ENCODE measurements at places on chromosomes 4 and X.

- DNase-seq, result no peak
Observed at GRCh38 chr4:38205261-38205660, 245.1 kb downstream of the PTTG2 start.

DNA sequence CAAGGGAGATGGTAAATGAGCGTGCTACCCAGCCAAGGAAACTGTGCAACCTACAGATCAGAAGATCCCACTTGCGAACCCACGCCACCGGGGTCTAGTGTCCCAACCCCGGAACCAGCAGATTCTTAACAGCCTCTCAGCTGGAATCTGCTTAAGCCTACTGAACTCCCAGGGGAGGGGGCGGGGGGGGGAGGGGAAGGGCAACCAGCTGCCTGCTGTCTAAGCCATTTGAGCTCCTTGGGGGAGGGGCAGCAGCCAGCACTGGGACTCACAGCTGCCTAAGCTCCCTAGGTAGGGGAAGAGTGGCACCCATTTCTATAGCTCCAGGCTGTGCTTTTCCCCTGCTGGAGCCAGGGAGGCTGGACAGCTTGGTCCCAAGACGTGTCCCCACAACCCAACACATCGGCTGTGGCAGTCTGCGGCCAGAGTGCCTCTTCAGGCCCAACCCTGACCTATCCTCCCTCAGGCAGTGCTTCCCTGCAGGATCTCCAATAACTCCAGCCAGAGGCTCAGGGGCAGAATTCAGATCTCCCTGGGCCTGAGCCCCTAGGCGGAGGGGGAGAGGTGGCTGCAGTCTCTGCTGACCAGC lies 289.2 kb downstream of the LDB2 start:
- DNase-seq, result no peak

- DNase-seq, result no peak
Observed at GRCh38 chr4:143641361-143641760, 59.1 kb downstream of the FREM3 start.

DNA sequence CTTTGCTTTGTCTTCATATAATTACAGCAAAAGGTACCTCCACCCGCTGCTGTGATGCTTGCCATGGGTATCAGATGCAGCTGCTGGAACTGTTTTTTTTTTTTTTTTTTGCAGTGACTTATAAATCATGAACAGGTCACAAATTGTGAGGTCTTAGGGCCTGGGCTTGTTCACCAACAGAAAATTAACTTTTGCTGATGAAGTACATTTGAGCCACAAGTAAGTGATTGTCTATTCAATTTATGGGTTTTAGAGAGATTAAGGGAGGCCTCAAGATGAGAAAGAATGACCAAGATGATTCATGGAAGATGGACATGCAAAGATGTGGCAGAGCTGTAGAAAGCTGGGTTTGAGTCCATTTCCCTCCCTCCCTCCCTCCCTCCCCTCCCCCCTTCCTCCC lies 18.0 kb upstream of the GBA3 start:
- no peak for DNase-seq

DNA sequence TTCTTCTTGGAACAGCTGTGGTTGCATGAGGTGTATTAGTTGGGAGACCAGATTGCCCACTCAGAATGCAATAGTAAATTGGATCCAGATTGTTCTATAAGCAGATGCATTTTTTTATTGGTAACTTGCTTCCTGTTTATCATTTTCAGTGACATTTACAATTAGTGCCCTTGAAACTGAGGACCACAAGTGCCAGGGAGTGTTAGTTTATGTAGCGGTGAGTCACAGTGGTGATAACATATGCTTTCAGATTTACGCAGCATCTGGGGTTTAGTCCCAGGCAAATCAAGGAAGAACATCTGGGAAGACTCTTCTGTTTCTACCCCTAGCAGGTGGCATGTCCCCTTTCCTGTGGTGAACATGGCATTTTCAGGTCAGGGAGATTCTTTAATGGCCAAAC lies 24.1 kb downstream of the FRMPD4 start:
- DNase-seq, result no peak

- DNase-seq, result no peak
Observed at GRCh38 chrX:81215685-81216084, 13.8 kb downstream of the SH3BGRL start.

GRCh38 chr4:39237179-39237578 lies 54.9 kb downstream of the WDR19 start:
- DNase-seq, result no peak
